HS-27A (cell line): ENCODE measurements at places on chromosomes 3 and 15.
A peak's percentile ranks its signal among the peaks of the same experiment; 100 is the strongest.

- no peak for DNase-seq
Measured at GRCh38 chr3:151599103-151599672, 134.5 kb upstream of the AADACL2 start.

DNA sequence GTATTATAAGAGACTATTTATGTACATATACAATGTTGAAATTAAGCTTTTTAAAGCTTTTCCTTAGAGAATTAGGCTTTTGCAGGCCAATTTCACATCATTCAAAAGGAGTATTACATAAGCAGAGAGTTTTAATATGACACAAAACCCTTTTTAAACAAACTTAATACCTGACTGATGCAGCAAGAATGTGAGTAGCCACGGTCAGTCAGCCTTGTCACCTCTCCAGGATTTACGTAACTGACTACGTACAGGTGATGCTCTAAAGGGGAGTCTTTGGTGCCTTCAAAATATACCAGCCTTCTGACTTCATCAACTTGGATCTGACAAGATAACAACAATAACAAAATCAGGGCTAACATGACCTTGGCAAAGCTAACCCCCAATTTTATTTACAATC, 44.2 kb upstream of the IGDCC4 start:
- DNase-seq, result no peak

DNA sequence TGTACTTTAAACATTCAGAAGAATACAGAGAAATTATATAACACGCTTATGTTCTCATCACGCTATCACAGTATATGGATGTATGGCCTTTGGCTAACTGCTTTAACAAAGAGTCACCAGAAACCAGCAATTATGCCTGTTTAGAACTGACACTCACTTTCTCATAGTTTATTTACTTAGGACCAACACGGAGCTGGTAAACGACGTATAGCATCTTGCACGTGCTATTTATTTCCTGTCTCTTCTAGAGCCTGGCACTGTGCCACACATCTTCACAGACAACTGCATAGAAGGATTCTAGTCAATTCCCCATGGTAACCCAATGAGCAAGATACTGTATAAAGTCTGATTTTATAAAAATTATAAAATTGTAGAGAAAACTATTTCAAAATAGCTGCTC, 43.6 kb downstream of the TBC1D2B start:
- no peak for DNase-seq

GRCh38 chr3:46154311-46154710, 53.8 kb downstream of the CCR1 start:
- DNase-seq, result no peak

GRCh38 chr3:46482632-46483350, 15.0 kb upstream of the RTP3 start:
- peak; percentile 81 for DNase-seq

- no peak for DNase-seq
Measured at GRCh38 chr3:15612001-15612400, 10.5 kb downstream of the BTD start.

DNA sequence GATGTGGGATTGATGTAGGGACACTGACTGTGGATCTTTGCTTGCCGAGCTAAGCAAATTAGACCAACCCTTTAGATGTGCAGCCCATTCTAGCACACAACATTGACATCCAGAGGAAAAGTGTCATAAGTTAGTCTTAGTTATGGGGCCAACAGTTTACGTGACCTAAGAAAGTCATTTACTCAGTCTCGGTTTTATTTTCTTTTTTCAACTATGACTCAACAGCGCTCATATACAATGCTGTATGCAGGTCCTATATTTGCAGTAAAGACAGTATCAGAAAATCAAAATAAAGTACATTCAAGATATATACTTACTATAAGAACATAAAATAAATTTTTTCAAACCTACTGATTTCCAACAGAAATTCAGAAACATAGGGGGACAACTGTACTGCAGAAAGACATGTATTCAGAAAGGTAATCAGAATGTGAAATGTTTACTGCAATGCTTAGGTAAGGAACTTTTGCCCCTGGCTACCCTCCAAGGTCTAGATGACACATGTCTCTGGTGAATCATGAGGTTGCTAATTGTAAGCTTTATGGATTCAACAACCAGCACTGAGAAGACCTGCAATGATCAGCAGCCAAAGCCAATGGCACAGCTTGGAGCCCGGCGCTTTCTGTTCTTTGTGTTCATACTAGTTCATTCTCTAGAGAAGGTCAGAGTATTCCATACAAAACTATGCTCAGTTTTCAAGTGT, 317.5 kb upstream of the CNTN6 start:
- DNase-seq, result no peak
